Peyer's patch (tissue), 4 donors: ENCODE measurements at places on chromosomes 7 and 10. TPM values are rescaled to one million over a fixed set of nuclear protein-coding genes. Genes with fewer than 3 reads are reported as not detected.

The NSMCE4A gene
- total RNA-seq: 175 TPM

The HYAL4 gene
- total RNA-seq: 0.53 TPM

The MSS51 gene
- total RNA-seq: 3.5 TPM

The HTRA1 gene
- 15.5 TPM for total RNA-seq

The SPDYE2B gene
- not detected for total RNA-seq

The PRKAR2B gene
- 6.3 TPM for total RNA-seq

The CYP2E1 gene
- 2.3 TPM for total RNA-seq

The NKX1-2 gene
- total RNA-seq: not detected

The TAS2R41 gene
- total RNA-seq: not detected

The NRP1 gene
- 19.5 TPM for total RNA-seq

The MYH16 gene
- total RNA-seq: not detected

The KCND2 gene
- total RNA-seq: not detected

The TMEM213 gene
- not detected for total RNA-seq

The NAT16 gene
- total RNA-seq: not detected

The CLIP2 gene
- 87.8 TPM for total RNA-seq
